ENCODE measurements at places on chromosomes 2 and 18. TPM values are rescaled to one million over a fixed set of nuclear protein-coding genes. Genes with fewer than 3 reads are reported as not detected.

GRCh38 chr2:37843556-37843955 is 81.5 kb upstream of the RMDN2 start:
- DNase-seq: no peak

Gene RBFA
- 25.2 TPM for total RNA-seq

DNA sequence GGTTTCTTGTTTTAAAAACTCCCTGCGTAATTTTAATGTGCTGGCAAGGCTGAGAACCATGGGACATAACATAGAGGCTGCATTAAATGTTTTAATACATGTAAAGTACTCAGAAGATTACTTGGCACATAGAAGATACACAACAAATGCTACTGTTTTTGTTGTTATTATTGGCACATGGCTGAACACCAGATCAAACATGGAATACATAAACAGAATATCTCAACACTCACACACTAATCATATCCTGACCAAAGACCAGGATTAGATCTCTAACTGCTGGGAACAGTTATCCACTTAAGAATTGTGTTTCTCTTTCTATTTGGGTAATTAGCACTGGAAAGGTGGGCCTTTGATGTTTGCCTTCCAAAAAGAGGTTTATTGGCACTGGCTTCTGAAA is 69.3 kb downstream of the KCNE4 start:
- no peak for DNase-seq

- DNase-seq: no peak
Measured at GRCh38 chr2:168589236-168590211, 133.5 kb downstream of the CERS6 start.

Gene SERPINB11
- not detected for total RNA-seq

Gene AGXT
- not detected for total RNA-seq

GRCh38 chr18:55228707-55229106 is 269.4 kb upstream of the CCDC68 start:
- DNase-seq: no peak

Gene TMEFF2
- total RNA-seq: not detected

Gene ASXL3
- not detected for total RNA-seq

- DNase-seq: no peak
Measured at GRCh38 chr2:189933041-189933440, 129.5 kb downstream of the MSTN start.

GRCh38 chr2:20667531-20668401 is 822 bp downstream of the GDF7 start:
- DNase-seq: no peak

Gene TOGARAM2
- 10.5 TPM for total RNA-seq

Gene DSC1
- total RNA-seq: 0.13 TPM

GRCh38 chr2:129721846-129722245 is 257.6 kb upstream of the RAB6C start:
- no peak for DNase-seq

- DNase-seq: no peak
Measured at GRCh38 chr2:6423157-6423556, 442.6 kb downstream of the CMPK2 start.

DNA sequence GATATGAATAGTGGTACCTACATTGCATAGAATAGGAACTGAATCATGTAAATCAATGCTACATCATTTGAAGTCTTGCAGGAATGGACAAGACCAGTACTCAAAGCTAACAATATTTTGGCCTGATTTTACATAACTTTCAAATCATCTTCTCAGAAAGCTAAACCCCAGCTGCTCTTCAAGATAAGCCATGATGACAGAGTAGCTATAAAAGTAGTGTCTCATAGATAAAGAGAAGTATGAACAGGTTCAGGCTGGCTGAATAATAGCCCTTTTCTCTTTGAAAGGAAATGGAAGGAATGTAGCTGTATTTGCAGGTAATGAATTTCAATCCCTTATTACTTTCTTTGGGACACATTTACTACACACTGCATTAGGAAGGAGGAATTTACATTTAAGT is 28.2 kb downstream of the TSPYL6 start:
- no peak for DNase-seq

DNA sequence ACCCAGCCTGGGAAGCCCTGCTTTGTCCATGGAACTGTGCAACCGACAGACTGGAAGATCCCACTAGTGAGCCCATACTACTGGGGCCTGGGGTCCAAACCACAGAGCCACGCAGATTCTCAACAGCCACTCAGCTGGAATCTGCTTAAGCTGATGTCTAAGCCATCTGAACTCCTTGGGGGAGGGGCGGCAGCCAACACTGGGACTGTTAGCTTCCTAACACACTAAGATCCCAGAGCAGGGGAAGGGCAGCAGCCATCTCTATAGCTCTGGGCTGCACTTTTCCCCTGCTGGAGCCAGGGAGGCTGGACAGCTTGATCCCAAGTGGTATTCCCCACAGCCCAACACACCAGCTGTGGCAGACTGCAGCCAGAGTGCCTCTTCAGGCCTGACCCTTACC is 118.3 kb downstream of the RPRM start:
- no peak for DNase-seq

GRCh38 chr2:237234268-237234667 is 148.6 kb downstream of the COPS8 start:
- no peak for DNase-seq

Gene CXCR1
- total RNA-seq: 0.55 TPM

Gene HJURP
- 128 TPM for total RNA-seq

Gene RPS27A
- 959 TPM for total RNA-seq

- DNase-seq: no peak
Measured at GRCh38 chr18:13006531-13007247, 15.5 kb downstream of the CEP192 start.

- DNase-seq: no peak
Measured at GRCh38 chr18:13158428-13158827, 60.1 kb upstream of the LDLRAD4 start.

- no peak for DNase-seq
Measured at GRCh38 chr18:59605633-59606192, 91.5 kb downstream of the CCBE1 start.

Gene ACADL
- total RNA-seq: not detected

DNA sequence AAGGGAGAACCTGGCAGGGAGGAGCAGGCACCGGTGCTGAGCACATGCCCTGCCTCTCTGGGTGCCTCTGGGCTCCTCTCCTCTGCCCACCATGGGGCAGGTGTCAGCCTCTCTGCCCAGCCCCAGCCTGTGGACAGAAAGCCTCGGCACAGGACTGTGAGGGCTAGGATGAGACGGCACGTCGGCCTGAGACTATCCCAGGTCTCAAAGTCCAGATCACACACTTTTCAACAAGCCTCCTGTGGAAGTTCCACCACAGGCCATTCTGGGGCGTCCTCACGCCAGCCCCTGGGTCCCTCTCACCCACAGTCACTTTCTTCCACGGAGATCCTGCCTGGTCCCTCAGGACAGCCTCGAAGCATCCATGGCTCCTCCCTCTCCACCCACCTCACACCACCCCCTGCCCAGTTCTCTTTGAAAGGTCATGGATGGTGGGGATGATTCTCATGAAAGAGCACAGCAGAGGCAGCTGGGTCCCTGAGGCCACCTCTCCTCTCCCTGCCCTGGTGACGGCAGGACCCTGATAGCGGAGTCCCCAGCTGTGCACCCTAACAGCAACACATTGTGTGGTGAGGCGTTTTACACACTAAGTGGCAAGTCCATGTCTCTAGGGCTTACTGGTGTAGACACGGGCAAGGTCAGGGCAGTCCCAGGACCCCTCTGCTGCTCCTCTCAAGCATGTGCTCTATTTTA is 569.4 kb upstream of the SALL3 start:
- no peak for DNase-seq

DNA sequence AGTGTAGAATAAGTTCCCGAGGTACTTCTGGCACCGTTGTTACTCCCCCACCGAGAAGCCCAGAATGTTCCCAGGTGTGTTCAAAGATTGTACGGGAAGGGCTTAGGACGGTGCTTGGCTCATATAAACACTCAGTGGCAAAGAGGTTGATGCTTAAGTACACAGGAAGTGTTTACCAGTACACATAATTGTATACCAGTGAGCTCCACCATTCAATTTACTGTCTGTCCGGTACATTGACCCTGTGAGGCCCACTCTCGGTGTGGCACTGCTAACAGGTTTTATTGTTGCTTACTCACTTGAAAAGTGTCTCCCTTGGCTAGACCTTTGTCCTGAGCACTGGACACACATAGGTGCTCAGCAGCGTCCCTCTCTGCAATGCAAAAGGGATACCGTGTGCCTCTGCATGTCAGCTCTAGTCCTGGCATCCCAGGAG is 191.0 kb downstream of the NEDD4L start:
- DNase-seq: no peak

- DNase-seq: no peak
Measured at GRCh38 chr18:3135536-3135935, 84.2 kb downstream of the MYOM1 start.

DNA sequence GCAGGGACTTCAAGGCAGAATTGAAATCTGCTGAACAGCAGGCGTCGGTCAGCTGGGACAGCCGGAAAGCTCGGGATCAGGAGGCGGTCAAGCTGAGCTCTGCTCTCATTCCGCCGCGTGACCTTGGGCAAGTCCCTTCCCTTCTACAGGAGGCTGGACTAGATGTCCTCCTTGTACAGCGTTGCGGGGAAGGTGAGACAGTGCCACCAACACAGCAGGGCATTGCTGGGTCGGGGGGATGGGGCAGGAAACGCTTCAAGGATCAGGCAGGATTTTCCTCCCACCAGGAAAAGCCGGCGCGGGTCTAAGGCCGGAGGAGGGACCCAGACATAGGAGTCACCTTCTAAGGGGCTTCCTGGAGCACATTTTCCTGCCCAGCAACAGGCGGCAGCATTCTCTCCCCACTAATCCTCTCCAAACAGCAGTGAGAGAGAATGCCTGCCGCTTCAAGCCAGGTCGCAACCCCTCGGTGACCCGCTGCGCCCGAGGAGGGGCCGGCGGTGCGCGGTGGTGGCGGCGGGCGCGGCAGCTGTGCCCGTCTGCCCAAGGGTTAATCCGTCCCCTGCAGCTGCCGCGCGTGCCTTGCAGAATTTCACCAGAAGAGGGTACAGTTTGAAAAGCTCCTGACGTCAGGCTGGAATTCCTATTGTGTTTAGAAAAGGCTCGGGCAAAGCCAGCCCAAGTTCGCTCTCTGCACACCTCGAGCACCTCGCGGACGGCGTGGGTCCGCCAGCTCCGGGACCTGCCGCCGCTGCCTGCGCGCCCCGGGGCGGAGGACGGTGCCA is at the start of gene KCNF1:
Gene KCNF1, plus strand, starts transcription at position 644 of the 785 bp plus-strand sequence. CDS start 493 bp downstream, outside the sequence.
- no peak for DNase-seq

- no peak for DNase-seq
Measured at GRCh38 chr2:122300758-122301157, 545.3 kb downstream of the TSN start.

DNA sequence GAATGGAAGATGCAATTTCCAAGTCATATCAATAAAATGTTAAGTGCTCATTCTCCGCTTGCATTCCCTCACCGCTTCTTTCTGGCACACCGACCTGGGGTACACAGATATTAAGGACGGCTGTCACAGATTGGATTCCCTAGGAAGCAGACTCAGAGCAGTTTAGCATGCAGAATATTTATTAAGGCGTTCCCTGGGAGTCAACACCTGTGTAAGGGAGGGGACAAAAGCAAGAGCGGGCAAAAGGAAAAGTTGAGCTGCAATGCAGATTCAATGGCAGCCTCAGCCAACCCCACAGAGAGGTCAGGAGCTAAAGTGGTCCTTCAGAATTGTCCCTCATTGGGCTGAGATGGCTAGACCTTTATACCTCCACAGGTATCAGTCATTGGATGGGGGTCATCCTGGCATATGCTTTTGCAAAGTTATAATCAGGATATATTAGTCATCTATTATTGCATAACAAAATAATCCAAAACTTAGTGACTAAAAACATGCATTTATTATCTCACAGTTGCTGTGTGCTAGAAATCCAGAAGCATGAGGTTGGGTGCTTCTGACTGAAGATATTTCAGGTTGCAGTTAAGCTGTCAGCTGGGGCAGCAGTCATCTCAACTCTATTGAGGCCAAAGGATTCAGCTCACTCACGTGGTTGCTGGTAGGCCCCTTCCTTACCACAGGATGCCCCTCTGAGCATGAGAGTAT is 27.0 kb upstream of the INO80D start:
- no peak for DNase-seq

DNA sequence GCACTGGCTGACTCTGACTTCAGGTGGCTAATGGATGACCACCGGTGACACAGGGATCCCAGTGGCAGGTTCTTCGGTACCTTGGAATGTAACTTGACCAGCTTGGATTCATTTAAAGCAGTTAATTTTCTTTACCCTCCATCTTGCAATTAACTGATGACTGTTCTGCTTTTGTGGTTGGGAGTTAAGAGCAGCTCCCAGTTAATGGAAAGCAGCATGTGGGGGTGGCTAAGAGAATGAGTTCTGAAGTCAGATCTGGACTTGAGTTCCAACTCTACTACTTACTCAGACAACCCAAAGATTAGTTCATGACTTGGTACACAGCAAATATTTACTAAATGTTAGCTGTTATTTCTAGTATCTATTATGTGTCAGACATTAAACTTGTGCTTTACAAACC is 58.5 kb downstream of the FAM228A start:
- no peak for DNase-seq

- no peak for DNase-seq
Measured at GRCh38 chr2:68767996-68768395, 33.4 kb downstream of the ARHGAP25 start.

DNA sequence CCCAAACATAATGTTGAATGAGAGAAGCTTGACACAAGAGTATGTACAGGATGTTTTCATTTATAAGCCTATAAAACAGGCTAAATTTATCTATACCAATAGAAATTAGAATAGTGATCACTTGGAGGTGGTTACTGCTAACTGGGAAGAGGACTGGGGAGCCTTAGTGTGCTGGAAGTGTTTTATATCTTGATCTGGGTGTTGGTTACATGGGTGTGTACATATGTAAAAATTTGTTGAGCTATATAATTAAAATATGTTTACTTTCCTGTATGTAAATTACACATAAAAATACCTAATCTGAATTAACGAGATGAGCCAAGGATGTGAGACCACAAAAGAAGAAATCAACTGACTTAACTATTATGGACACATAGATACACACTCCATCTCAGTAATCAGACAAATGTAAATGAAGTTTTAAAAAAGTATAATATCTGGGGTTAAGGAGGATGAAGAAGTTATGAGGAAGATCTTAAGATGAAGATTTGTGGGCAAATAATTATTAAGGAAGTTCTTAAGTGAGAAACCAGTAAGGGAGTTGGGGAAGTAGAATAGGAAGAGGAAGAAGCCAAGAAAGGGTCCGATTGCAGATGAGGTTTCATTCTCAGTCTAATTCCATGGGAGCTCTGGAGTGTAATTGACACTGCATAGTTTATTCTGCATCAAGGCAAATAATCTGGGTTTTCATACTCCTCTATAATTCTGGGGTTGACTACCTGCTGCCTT is 32.3 kb upstream of the NABP1 start:
- DNase-seq: no peak

GRCh38 chr2:170247882-170248393 is 70.0 kb downstream of the MYO3B start:
- no peak for DNase-seq

DNA sequence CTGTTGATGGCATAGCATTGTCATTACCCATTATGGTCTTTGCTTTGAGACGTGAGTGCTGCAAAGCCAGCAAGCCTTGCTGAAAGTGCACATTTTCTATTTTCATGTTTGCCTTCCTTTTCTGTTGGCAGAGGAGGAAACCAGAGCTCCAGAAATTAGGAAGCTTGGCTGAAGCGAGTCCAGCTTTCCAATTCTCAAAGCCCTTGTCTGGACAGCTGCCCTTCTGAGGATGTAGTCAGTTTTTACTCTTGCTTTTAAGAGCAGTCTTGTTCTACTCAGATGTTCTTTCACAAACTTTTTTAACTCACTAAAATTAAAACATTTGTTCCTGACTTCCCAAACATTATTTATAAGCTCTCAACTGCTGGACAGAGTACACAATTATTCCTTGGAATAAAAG is 93.8 kb downstream of the ICOS start:
- DNase-seq: no peak

GRCh38 chr2:27955384-27956161 is 65.0 kb downstream of the BABAM2 start:
- DNase-seq: no peak

GRCh38 chr2:152200565-152201465 is 25.3 kb upstream of the STAM2 start:
- DNase-seq: no peak
